ENCODE measurements at places on chromosomes 2 and 18.
A peak's percentile ranks its signal among the peaks of the same experiment; 100 is the strongest.

DNA sequence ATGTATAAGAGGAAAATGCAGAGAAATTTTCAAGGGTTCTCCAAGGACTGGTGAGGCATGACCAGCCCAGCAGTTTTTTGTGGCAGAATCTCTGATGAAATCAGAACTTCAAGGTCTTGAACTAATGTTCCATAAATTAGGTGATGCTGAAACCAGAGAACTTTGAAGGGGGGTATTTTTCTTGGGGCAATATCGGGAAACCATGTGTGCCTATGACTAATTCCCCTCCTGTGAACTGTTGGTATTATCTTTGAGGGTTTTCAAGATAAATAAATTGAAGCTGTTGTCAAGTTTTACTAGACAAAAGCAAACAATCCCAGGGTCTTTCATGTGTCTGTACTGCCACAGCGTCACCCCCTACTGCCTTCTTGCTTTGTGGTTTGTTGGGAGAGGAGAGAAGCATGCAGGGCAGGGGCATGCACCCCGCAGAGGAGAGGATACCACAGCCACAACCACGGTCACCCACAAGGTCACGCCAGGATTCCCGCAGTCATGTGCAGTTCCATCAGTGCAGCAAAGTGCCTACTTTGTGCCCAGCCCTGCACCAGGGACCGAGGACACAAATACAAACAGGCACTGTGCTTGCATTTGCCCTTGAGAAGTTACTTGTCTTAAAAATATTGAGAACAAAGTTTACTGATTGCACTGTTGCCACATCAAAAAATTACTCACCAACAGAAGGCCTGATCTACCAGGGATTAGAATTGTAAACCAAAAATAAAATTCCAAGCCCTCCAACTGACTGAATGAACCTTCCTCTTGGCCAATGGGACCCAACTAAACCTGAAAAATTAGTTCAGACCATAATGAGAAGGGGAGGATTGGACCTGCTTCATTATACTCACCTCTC is 413.3 kb upstream of the TRIB2 start:
- DNase-seq = peak; percentile 36

DNA sequence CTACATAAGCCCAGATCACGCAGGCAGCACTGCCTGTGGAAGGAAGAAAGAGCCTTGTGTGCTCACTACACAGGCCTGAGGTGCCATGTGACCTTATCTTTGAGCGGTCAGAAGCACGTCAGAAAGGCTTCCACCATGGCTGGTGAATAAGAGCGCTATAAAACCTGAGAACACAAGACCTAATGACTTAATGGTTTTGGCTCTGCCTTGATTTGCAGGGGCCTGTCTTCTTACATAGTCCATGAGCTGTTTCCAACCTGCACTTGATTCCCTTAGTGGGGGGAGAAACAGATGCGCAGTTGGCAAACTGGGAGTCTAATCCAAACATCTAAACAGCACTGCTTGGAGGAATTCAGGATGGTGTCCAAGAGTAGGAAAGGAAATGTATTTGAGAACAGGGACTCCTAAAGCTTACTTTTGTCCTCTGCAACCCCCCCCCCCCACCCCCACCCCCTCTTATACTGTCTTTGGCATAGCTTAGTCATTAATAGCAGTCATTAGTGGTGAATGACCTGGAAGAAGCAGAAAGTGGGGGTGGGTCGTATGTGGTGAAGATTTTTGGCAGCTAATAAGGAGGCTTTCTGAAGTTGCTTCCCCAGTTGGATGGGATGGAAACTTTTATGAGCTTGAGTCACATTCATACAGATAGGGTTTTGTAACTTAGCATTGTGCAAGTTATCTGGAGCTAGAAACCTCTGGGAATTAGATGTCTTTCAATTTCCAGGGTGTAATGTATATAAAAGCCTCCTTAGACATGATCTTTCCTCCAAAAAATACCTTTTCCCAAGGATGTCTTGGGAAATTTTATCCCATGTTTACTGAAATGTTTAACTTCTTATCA is 454.1 kb downstream of the MEIS1 start:
- no peak for DNase-seq

DNA sequence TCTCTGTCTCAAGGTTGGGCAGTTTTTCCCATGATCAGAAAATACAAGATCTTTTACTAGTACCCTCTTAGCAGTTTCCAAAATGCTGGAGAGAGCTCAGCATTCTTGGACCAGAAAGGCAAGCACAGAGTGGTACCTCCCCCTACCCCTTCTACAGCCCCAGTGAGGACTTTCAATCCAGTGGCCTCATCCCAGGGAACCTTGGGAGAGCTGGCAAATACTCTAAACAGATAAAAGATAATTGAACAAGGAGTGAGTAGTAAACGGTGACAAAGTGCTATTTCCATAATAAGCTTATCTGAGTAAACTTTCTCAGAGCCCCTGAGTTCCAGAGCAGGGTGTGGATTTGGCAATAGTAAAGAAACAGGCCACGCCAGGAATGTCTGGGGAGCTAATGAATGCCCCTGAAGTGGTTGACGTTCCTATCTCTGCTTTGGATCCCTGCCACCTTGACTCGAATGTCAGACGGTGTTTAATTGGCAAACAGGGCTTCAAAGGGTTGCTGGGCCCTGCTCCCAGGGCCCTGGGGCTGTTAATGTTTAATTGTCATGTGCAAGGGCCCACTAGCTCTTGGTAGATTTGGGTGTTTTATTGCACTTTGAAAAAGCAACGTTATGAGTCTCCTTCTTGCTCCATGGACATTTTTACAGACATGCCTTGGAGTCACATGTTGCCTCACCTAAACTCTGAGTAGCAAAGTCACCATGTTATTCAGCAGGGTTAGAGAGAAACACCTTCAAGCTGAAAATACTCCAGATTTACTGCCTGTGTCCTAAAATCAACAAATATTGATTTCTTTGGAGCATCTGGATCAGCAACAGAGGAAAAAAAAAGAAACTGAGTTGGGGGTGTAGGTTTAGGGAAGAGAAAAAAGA is 239.9 kb downstream of the CYRIA start:
- no peak for DNase-seq

DNA sequence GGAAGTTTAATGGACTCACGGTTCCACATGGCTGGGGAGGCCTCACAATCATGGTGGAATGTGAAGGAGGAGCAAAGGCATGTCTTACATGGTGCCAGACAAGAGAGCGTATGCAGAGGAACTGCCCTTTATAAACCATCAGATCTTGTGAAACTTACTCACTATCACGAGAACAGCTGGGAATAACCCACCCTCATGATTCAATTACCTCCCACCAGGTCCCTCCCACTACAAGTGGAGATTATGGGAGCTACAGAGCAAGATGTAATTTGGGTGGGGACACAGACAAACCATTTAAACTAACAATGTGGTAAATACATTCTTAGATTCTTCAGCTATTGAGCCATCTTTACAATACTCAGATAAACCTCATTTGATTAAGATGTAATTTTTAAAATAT is 176.1 kb downstream of the SH3BP4 start:
- DNase-seq = no peak

GRCh38 chr2:95382192-95382591 is 20.3 kb upstream of the FAHD2A start:
- no peak for DNase-seq

DNA sequence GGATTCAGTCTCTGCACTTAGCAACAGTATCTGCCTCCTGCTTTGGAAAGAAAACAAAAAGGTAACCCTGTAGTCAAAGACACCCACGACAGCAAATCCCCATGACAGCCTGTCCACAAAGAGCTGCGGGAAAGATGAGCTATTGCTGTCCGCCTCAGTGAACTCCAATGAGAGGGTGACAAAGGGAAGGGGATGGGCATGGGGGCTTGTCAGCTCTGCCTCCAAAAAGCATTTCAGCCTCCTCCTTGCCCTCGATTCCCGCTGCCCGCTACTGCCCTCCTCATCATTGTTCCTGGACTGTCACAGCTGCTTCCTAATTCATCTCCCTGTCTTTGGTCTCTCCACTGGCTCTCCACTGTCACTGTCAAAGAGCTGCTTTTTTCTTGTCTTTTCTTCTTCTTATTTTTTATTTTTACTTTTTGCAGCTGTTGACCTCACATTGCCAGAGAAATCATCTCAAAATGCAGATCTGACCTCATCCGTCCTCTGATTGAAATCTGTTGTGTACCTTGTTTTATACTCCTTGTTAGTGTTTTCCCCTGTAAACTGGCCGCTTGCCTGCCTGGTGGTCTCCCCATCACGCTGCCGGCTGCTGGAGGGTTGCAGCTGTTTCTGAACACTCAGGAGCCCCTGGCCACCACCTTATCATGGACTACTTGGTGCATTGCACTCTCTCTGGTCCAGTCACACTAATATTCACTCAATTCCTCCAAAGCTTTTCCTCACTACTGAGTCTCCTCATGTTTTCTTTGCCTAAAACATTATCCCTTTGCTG is 7.9 kb upstream of the E2F6 start:
- DNase-seq = no peak

DNA sequence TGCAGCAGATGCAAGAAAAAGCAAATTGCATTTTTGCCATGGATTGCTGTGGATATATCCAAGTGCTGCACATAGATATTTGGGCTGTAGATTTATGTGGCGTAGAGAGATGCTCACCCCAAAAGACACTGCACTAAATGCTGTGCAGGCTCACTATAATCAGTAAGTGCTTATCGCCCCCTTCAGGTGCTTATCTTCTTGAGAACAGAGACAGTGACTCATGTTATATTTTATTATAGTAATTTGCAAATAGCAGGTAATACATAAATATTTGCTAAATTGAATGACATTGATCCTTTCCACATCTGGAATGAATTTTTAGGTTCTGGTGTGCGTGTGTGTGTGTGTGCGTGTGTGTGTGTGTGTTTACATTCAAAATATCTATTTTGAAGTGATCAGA is 36.8 kb upstream of the PLEKHM3 start:
- DNase-seq = no peak

- DNase-seq = no peak
These were observed 48.5 kb upstream of the HNRNPA3 start for GRCh38 chr2:177164131-177164530.

DNA sequence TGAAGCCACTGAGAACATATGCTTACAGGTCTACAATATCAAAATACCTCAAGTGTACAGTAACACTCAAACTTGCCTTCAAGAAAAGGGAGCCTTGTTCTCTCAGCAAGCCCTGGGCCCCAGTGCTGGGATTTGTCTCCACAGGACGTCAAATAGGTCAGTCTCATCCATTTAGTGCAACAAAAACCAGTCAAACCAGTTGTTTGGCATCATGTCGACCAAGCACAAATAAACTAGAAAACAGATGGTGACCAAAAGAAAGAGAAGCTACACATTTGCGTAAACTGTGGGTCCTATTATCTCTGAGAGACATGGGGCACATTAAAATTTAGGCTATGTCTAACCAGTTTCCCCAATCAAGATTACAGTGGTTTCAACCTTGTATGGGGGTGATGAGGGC is 182.6 kb upstream of the PKDCC start:
- no peak for DNase-seq

DNA sequence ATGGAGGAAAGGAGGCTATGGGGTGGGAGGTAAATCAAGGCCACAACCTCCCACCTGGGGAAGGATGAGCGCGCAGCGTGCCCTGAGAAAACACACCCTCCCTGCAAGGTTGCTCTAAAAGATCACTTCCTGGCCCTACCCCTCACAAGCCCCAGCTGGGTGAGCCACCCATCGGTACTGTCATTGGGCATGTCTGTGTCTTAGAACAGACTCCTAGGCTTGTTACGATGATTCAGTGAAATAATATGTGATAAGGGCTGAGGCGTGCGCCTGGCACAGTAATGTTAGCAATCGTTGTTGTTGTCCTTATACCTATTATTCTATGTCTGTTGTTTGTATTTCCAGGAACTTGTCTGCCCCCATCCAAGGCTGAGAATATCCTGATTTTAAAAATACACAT is 175.1 kb downstream of the ZFP36L2 start:
- DNase-seq = no peak

GRCh38 chr18:6866552-6867085 is 137.1 kb downstream of the ARHGAP28 start:
- DNase-seq = no peak

DNA sequence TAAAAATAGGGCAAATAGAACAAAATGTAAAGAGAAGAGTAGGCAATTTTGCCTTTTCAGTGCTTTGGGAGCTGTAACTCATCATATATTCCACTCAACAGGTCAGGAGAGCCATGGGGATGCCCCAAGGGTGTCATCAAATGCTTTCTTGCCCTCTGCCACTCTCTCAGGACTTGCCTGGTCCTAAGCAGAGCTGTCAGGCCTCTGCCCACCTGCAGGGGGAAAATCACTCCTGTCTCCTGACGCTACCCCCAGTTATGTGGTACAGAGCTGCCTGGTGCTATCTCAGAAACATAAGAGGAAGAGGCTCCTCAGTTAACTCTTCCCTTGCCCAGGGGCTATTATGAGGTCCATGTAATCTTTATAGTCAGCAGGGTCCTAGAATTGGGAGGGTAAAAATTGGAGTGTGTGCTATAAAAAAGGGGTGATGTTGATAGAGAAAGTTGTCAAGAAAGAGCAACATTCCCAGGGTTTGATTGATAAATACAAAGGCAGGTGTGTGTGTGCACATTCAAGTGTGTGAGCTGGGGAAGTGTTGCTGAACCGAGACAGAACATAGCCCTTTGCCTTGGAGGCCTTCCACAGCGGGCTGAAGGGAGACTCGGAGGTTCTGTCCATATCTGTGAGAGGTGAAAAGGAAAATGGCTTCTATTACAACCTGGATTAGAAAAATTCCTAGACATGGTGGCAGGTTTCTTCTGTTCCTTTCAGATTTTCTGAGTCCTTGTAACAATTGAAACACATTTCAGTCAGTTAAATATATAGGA is 25.4 kb downstream of the PTPRM start:
- DNase-seq = no peak

DNA sequence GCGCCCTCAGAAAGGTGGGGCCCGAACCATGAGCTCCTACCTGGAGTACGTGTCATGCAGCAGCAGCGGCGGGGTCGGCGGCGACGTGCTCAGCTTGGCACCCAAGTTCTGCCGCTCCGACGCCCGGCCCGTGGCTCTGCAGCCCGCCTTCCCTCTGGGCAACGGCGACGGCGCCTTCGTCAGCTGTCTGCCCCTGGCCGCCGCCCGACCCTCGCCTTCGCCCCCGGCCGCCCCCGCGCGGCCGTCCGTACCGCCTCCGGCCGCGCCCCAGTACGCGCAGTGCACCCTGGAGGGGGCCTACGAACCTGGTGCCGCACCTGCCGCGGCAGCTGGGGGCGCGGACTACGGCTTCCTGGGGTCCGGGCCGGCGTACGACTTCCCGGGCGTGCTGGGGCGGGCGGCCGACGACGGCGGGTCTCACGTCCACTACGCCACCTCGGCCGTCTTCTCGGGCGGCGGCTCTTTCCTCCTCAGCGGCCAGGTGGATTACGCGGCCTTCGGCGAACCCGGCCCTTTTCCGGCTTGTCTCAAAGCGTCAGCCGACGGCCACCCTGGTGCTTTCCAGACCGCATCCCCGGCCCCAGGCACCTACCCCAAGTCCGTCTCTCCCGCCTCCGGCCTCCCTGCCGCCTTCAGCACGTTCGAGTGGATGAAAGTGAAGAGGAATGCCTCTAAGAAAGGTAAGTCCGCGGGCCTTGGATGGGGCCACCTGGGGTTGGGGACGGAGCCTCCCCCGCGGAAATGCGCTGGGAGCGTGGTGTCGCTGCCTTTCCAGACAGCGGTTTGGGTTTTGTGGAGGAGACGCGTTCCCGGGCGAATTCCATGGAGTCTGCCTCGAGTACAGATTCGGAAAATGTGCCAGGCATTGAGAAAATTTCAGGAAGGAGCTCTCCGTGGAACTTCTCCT is 559 bp downstream of the HOXD1 start:
- DNase-seq = no peak
